ENCODE measurements at places on chromosomes 7 and 10.

- no peak for DNase-seq
Measured at GRCh38 chr10:88088441-88089340, 225.3 kb downstream of the PTEN start.

DNA sequence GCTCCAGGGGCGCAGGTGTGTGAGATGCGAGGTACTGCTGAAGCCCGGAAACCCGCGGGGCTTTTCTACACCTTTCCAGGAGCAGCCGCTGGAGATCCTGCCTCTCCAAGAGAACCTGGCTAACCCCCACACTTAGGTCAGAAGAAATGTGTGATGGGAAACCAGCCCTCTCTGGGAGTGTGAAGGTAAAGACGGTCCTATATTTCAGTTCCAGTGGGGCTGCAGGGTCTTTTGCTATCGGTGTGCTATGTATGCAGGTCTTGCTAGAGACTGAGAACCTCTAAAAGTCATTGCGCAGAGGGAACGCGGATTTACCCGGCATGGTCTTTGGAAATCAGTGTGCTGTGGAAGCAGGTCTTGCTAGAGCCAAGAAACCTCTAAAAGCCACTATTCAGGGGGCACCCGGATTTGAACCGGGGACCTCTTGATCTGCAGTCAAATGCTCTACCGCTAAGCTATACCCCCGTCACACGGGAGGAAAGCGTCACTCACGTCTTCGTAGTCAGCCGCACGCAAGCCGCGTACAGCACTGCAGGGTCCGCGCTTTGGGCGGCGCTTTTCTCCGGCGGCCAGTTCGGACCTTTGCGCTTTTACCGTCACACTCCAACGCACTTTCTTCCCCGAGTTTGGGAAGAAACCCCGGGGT, 46.0 kb downstream of the ZNF777 start:
- DNase-seq, result peak; percentile 75

- DNase-seq, result no peak
Measured at GRCh38 chr10:128421371-128422160, 295.3 kb upstream of the MKI67 start.

DNA sequence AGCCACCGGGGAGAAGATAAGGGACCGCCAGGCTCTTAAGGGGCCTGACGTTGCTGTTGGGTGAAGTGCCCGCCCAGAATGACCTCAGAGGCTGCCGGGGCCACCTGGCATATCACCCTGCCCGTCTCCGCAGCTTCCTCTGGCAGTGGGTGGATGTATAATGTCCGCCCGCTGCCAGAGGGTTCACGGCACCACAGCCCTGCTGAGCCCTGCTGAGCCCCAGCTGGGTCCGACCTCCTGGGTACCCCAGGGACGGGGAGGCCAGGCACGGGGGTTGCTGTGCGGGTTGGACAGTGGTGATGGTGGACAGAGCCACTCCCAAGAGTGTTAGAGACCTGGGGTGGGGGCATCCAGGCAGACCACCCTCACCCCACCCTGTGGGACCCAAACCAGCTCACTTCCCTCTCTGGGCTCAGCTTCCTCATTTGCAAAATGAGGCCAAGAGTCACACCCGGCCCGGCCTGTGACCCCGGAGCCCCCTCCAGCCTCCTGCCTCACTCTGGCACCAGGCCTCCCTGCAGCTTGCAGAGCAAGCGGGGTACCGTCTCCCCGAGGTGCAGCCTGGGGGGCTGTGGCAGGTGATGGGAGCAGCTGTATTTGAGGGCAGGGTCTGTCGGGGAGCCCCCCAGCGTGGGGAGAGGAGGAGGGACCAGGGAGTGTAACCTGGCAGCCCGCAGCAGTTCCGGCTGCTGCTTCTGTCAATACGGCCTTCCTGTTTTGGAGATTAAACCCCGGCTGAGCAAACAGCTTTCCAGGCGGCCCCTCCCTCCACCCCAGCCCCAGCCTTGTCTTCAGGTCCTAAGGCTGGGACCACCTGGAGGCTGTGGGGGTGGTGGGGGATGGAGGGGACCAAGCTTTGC, 8.4 kb upstream of the LFNG start:
- DNase-seq, result no peak

GRCh38 chr7:71679480-71679879, 547.5 kb downstream of the GALNT17 start:
- no peak for DNase-seq

DNA sequence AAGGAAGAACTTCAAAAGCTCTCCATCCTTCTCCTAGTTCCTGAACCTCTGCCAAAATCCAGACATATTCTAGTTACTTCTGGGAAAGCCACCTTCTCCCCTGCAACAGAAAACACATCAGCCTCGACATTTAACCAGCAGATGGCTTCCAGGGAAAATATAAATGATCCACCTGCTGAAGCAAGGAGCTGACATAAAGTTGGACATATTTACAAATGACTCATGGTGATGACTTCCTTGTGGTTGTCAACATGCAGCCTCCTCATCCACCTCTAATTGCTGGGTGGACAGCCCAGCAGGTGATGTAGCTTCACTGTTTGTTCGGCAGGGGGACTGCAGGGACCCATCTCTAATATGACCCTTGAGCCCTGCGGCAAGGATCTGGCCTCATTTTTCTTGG, 266.0 kb downstream of the C7orf25 start:
- DNase-seq, result no peak

GRCh38 chr7:50709151-50709550, 73.5 kb downstream of the GRB10 start:
- no peak for DNase-seq

DNA sequence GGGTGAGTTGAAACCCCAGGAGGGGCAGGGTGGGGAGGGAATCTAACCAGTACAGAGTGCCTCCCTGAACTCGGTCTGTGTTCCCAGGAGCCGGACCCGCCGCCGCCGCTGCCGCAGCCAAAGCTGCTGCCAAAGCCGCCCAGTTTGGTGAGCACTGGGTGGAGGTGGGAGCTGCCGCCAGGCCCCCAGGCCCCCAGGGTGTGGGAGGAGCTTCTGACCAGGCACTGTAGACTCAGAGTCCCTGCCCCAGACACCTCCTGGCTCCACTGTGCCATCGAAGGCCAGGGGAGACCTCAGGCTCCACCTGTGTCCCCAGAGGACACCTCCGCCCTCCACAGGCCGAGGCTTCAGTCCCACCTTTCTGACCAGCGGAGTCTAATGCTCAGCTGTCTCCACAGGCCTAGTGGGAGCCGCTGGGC, 20.4 kb upstream of the LIMK1 start:
- DNase-seq, result no peak

GRCh38 chr7:13801669-13802068, 187.8 kb downstream of the ETV1 start:
- no peak for DNase-seq
